ENCODE measurements at places on chromosomes 3 and 15.

DNA sequence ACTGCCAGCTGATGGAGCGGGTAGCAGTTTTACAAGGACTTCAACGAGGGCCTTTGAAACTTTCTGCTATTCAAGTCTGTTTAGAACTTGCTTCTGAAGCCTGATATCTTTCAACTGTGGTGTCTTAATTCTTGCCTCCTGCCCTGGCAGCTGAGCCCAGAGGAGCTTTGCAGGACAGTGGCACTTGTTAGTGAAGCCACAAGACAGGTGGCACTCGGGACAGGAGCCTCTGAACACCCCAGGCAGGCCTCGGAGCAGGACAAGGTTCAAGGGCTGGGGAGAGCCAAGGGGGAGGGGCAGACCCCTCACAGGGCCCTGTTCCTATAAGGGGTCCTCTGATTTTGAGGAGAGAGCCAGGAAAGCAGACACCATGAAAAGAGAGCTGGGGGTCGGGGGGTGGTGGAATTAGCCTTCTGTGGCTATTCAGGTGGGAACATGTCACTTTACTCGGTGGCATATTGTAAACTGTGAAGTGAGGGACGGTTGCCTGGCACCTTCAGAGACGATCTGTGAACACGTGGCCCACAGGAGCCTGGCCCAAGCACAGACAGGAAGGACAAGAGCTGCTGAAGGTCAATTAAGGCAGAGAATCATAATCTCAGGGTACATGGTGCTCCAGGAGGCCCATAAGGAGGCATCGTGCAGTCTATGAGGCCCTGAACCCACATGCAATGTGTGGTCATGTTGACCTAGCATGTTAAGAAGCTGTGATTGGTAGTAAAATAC is 30.1 kb upstream of the KY start:
- no peak for DNase-seq

- DNase-seq: no peak
These were observed 20.4 kb downstream of the BTBD1 start for GRCh38 chr15:83046558-83047127.

DNA sequence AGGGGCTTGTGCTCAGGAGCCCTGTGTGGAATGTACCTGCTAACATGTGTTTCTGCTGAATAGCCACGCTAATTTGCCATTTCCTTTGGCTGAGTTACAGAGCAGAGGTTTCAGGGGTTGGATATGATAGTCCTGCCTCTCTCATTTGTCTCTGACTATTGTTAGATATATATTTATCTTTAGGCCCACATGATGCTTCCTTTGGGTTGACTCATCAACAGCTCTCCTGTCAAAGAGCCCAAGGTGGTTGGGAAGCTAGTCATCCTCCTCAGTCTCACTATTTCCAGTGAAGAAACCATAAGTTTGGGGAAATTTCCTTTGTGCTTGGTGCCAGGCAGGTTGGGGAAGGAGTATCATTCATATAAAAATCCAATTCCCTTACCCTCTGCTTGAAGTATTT is 1194.6 kb downstream of the ZPLD1 start:
- DNase-seq: no peak

GRCh38 chr15:89361451-89362202 is 27.0 kb upstream of the POLG start:
- DNase-seq: no peak

GRCh38 chr3:36827133-36827532 is 62.8 kb upstream of the DCLK3 start:
- DNase-seq: no peak

DNA sequence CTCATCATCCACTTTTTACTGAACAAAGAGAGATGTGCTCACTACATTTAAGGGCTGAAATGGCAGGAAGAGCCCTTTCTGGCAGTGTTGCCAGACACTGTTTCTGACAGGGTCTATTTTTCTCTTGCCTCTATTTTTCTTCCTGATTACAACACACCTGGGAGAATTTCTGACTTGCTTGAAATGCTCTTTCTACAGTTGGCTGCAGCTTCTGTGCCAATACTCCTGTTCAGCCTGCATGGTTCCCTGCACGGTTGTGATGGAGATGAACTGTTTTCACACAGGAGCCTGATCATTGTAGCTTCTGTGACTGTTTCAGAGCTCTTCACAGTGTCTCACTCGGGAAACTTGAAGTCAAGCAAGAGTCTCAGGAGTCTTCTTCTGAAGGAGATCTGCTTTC is 83.0 kb upstream of the DLG1 start:
- no peak for DNase-seq

GRCh38 chr15:81882504-81882903 is 163.3 kb downstream of the MEX3B start:
- no peak for DNase-seq

Measured in left renal cortex interstitium (tissue), 4 donors.